Osteocyte (in vitro differentiated cells): ENCODE measurements at places on chromosomes 3 and 15. TPM values are rescaled to one million over a fixed set of nuclear protein-coding genes. Genes with fewer than 3 reads are reported as not detected.

DNA sequence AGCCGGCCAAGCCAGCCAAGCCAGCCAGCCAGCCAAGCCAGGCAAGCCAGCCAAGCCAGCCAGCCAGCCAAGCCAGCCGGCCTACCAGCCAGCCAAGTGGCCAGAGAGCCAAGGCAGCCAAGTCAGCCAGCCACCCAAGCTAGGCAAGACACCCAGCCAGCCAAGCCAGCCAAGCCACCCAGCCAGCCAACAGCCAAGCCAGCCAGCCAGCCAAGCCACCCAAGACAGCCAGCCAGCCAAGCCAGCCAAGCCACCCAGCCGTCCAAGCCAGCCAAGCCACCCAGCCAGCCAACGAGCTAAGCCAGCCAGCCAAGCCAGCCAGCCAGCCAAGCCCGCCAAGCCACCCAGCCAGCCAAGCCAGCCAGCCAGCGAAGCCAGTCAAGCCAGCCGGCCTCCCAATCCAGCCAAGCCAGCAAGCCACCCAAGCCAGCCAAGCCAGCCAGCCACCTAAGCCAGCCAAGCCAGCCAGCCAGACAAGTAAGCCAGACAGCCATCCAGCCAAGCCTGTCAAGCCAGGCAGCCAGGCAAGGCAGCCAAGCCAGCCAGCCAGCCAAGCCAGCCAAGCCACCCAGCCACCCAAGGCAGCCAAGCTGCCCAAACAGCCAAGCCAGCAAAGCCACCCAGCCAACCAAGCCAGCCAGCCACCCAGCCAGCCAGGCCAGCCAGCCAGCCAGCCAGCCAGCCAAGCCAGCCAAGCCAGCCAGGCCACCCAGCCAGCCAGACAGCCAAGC is 200.5 kb downstream of the GOLGA6L6 start:
- DNase-seq: peak; percentile 100

The ZCWPW2 gene
- 1.2 and 1.9 TPM in 2 replicates for total RNA-seq

The ACKR2 gene
- 0.19 and 0.24 TPM in 2 replicates for total RNA-seq

The COX5A gene
- total RNA-seq: 152 and 154 TPM in 2 replicates

GRCh38 chr15:77753281-77753873 is 120.7 kb upstream of the LINGO1 start:
- DNase-seq: no peak

The CAMKV gene
- not detected in 2 replicates for total RNA-seq

The SAMMSON gene
- total RNA-seq: not detected in 2 replicates

The MSL2 gene
- 28.7 and 28.9 TPM in 2 replicates for total RNA-seq

DNA sequence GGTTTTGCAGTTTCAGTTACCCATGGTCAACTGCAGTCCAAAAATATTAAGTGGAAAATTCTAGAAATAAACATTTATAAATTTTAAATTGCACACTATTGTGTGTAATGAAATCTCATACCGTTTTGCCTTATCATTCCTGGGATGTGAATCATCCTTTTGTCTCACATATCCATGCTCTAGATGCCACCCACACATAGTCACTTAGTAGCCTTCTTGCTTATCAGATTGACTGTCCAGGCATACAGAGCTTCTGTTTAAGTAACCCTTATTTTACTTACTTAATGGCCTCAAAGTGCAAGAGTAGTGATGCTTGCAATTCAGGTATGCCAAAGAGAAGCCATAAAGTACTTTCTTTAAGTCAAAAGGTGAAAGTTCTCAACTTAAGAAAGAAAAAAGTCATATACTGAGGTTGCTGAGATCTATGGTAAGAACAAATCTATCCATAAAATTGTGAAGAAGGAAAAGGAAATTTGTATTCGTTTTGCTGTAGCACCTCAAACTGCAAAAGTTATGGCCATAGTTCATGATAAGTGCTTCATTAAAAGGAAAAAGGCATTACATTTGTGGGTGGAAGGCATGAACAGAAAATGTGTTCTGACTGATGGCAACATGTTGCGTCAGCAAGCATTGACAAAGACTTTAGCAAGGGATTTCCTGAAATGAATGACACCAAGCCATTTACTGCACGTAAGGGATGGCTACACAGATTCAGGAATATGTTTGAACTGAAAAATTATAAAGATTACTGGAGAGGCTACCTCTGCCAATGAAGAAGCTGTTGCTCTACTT is 43.8 kb downstream of the SPATA16 start:
- no peak for DNase-seq

GRCh38 chr3:46607603-46608028 is 4.7 kb upstream of the FAM240A start:
- peak; percentile 70 for DNase-seq

DNA sequence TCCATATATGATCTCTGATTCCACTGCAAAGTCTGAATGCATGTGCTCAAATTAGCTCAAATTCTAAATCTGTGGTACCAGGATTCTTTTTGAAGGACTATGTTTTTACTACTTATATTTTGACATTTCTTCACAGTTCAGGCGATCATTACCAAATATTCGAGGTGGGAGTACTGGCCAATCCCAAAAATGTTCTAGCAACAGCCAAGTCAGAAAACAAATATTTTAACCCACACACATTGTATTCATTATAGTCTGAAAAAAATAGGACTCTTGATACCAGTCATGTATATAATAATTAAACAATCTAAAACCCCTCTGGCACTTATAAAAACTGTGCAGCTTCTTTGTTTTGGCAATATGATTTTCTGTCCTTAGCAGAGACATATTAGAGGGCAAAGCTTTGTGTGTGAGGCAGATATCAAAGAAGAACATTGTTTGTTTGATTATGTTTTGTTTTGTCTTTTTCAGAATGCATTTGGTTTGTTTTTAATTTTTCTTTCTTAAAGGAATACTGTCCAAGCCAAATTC is 37.4 kb downstream of the FGF7 start:
- DNase-seq: no peak

GRCh38 chr3:41601404-41601987 is 360.4 kb downstream of the ULK4 start:
- DNase-seq: no peak

DNA sequence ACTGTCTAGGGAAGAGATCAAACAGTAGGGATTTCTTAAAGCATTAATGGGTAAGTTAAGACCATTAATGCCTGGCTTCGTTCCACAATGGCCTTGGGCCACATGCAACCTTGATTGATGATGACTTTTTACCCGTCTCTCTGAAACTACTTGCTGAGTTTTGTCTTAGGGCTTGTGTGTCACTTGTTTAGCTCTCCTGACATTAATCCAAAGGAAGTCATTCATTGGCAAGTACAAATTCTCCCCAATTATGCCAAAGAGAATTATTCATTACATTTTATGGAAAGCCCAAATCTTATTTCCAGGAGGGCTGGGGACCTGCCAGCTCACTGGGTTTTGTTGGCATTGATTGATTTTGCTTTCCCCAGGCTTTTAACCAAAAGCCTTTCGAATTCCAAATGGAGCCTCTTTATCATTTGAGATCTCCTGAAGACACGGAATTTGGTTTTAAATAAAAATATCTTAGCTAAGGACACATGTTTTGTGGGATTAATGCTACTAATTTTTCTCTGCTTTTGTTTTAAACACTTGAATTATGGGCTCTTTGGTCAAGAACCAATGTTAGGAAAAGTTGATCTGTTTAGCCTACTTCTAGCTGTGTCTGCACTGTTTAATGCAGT is 40.7 kb downstream of the SERPINI1 start:
- DNase-seq: no peak

GRCh38 chr3:126121632-126122031 is 37.7 kb upstream of the SLC41A3 start:
- DNase-seq: peak; percentile 60

DNA sequence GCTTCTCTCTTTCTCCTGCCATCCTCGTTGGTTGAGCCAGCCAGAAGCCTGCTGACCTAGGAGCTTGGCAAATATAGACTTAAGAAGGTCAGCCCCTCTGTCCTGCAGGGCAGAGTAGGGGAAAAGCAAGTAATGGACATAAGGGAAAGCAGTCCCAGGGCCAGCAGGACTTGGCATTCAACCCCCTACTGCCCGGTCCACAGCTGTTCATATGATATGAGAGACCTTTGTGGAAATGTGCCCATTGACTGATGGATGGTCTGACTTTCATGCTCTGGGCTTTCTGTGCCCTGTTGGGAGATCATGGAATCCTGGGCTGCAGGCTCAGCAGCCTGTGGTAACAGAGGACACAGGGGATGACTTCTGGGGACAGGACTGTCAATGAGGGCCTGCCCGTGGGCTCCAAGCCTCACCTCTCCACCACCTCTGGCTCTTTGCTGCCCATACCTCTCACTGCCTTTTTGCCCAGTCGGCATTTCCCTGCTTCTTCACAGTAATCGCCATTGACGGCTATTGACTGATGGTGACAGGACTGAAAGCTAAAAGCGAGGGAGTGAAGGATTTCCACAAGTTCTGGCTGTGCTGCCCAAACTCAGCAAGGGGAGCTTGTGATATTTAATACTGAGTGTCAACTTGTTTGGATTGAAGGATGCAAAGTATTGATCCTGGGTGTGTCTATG is 60.0 kb upstream of the NMNAT3 start:
- no peak for DNase-seq

- no peak for DNase-seq
These were observed 349.3 kb downstream of the ERC2 start for GRCh38 chr3:56118968-56119367.

DNA sequence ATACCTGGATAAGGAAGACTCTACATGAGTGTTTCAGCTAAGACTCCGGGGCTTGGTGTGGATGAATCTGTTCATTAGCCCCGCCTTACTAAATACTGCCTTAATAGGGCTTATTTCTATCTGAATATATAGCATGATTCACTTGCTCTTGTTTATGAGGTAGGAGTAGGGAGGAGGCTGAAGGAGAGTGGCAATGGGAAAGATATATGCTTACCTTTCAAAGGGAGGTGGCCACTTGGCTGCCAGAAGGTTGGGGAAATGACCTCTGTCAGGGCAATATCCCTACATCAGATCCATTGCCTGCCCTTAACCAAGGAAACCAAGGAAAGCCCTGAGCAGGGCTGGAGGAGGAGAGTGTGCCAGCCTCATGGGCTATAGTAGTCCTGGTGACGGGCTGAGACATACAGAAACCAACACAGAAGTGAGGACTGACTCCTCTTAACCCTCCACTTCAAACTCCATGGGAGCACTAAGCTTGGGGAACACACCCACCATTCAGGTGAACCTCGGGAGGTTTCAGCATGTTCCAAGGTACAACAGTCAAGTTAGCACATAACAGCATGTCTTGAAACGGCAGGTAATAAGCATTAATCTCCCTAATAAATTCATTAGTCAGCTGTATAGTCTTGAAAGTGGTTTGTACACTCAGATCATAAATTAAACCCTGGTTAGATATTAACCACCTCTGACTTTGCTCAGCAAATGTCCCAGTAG is 80.1 kb downstream of the EOMES start:
- DNase-seq: no peak

The TMEM266 gene
- total RNA-seq: not detected in 2 replicates

The TBC1D2B gene
- 65.5 and 69.3 TPM in 2 replicates for total RNA-seq

GRCh38 chr3:193637831-193638230 is 44.8 kb downstream of the OPA1 start:
- DNase-seq: no peak

GRCh38 chr3:123480428-123480827 is 31.5 kb upstream of the ADCY5 start:
- no peak for DNase-seq

GRCh38 chr3:197791892-197792647 is 1.0 kb downstream of the LRCH3 start:
- no peak for DNase-seq

DNA sequence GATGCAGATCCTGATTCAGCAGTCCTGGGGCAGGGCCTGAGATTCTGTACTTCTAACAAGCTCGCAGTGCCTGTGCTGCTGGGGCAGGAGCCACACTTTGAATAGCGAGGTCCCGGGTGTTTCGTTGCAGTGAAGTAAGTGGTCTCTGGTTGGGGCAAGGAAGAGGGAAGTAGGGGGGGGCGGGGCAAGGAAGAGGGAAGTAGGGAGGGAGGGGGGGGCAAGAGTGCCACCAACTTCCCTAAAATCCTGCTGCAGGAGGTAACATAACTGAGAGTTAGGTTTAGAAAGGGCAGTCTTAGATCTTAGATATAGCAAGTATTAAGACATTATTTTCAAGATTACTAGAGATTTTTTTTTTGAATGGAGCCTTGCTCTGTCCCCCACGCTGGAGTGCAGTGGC is 35.5 kb downstream of the CRTAP start:
- no peak for DNase-seq

The TM4SF1 gene
- 120 and 122 TPM in 2 replicates for total RNA-seq

The DUOX2 gene
- total RNA-seq: 0.08 TPM in 1 of 2 replicates, not detected in the other

The C3orf70 gene
- 4.8 and 5.0 TPM in 2 replicates for total RNA-seq

GRCh38 chr15:49815950-49816349 is 195.1 kb downstream of the DTWD1 start:
- no peak for DNase-seq

The WNT7A gene
- not detected in 2 replicates for total RNA-seq

- no peak for DNase-seq
These were observed 1241.5 kb downstream of the ROBO2 start for GRCh38 chr3:78281381-78281780.

- no peak for DNase-seq
These were observed 77.9 kb upstream of the ASB14 start for GRCh38 chr3:57370341-57370740.

- no peak for DNase-seq
These were observed 41.4 kb downstream of the CHSY1 start for GRCh38 chr15:101210466-101210865.

- DNase-seq: no peak
These were observed 5.2 kb upstream of the TOPAZ1 start for GRCh38 chr3:44236485-44236908.

DNA sequence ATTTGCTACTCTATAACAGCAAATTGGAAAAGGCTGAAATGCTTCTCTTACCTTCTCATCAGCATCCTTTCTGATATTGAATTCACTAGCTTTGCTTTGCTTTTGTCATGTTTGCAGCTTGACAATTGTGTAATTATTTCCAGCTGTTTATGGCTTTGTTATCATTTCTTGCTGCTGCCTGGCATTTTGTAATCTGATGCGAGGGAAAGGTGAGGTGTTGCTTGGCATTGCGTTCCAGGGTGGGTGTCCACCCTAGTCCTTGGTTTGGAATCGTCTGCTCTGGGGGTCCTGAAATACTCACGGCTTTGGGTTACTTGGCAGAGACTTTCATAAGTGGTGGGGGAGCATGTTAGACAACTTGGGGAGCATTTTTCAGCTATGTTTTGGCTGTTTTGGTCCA is 2.9 kb downstream of the CACNA2D3 start:
- peak; percentile 27 for DNase-seq

GRCh38 chr3:81838457-81838856 is 77.0 kb upstream of the GBE1 start:
- no peak for DNase-seq

The PAK6 gene
- total RNA-seq: not detected in 2 replicates

GRCh38 chr15:94894056-94894455 is 662.7 kb downstream of the MCTP2 start:
- no peak for DNase-seq

DNA sequence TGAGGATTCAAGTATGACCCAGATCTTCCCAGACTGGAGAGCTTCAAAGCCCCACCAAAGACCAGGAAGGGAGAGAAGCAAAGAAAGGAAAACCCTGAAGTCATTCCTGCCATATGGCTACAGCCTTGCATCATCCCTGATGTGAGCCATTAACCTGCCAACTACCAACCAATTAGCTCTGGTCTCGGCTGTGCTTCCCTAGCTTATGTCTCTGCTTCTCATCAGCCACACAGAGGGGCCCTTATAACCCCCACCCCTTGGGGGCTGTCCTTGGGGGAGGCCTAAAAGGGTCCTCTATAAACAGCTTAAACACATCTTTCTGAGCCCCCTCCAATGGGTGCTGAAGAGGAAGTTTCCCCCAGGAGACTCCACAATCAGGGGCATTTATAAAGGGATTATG is 52.8 kb downstream of the NOX5 start:
- DNase-seq: no peak
